Thyroid gland (tissue), 4 donors: ENCODE measurements at places on chromosomes 6 and 20.

DNA sequence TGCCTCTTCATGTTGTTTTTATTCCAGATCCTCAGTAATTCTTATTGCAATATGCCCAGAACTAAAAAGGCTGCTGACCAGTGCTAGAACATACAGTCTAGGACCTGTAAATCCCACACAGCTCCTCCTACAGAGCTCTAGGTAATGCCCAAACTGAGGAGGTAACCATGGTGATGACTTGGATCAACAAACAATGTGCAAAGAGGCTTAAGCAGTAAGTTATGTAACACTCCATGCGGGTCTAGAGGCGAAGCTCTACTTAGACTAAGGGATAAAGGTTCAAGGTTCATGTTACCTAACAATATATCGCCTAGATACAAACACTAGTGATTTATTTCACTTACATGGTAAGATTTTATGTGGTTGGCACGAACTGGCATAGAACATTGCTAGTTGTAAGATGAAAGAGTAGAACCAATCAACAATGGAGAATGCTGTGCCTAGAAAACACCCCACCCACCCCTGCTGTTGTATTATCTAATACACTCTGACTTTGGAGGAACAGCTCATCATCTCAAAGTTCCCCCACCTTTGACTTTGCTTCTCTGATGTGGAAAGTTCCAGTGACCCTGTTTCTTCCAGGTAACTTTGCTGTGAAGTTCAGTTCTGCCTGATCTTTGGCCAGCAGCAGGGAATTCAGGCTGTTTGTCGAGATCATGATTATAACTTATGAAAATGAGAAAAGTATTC, 242.4 kb downstream of the ALDH8A1 start:
- DNase-seq: peak; percentile 13

DNA sequence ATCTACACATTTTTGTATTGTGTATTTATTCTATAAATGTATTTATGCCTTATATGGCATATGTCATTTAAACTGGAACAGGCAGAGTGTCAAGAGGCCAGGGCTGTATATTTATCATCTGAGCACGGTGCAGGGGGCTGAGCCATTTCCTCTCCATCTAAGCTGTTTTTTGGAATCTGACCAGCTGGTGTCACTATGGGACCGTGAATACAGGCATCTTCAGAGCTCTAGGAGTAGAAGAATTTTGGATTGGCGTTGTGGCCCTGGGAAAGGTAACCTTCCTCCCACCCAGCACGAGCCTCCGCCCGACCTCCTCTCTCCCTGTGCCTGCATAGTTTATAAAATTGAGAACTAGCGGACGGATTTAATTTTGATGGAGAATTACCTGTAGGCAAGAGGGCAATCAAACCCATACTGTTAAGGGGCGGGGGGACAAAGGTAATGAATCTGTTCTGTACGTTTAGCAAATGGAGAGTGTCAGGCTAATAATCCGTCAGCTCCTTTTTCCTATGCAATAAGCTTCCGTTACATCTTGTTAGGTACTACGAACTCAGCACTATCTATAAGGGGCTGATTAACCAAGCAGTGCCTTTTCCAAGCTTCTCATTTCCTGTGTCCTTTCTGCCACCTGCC, 29.0 kb upstream of the EEF1E1 start:
- DNase-seq: peak; percentile 54

DNA sequence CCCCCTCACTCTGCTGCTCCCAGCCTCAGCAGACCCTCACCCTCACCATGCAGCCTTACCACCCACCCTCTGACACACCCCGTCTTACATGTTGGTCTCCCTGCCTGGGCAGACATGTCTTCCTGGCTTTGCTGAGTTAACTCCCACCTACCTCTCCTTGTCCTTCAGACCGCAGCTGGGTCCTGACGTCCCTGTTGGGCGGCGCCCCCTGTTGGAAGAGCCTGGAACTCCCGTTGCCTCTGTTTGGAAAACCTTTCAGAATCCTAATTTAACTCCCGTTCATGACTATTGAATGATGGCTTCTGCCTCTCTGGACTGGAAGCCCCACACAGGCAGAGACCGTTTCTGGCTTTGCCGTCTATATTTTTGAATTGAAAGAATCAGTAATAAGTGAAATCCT, 245.1 kb downstream of the MYLK4 start:
- DNase-seq: no peak

DNA sequence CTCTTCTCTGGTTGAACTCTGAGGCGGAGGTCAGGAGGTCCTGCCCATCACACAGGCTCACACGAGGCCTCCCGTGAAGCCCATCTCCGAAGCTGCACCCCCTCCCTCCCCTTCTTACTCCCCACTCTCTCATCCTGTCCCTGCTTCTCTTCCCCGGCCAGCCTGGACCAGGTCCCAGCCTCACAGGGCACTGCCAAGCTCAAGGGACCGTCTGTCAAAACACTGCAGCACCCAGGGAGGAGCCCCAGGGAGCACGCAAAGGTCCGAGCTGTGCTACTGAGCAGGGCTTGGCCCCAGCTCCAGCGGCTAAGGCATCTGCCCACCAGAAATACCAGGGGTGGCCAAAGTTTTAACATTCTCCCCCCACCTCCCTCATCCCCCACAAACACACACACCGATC, 70.0 kb downstream of the PSMG4 start:
- peak; percentile 78 for DNase-seq

- no peak for DNase-seq
These were observed 140.8 kb upstream of the RIMS1 start for GRCh38 chr6:71745525-71745924.

- peak; percentile 85 for DNase-seq
These were observed 97.5 kb downstream of the PSMG4 start for GRCh38 chr6:3356056-3356823.

DNA sequence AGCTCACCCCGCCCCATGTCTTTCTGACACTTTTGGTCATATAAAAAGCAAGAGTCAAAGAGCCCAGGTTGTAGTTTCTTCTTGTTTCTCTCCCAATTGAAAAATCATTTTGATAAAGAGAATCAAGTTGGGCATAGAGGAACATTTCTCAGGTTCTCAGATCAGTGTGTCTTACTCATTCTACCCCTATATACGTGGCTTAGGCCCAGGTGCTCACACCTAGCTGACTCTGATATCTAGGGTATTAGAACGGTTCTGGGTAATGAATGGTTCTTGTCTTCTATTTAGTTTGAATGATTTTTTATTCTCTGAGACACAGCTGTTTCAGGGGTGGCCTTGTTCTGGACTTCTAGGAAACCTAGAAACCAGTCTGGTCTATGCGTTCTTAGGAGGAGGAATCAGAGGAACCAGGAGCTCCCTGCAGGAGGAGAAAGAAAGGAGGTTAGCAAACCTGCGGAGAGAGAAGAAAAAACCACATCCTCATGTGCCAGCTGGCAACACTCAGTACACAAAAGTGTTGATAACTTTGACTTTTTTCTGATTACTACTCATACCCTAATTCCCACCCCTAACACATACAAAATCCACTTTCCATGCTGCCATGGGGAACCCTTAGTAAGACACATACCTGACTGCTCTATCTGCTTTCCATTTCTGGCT, 178.0 kb downstream of the CLIC5 start:
- no peak for DNase-seq

- peak; percentile 26 for DNase-seq
These were observed 41.5 kb upstream of the KCNQ5 start for GRCh38 chr6:72580281-72580940.
